ENCODE measurements at places on chromosomes 4 and X.

DNA sequence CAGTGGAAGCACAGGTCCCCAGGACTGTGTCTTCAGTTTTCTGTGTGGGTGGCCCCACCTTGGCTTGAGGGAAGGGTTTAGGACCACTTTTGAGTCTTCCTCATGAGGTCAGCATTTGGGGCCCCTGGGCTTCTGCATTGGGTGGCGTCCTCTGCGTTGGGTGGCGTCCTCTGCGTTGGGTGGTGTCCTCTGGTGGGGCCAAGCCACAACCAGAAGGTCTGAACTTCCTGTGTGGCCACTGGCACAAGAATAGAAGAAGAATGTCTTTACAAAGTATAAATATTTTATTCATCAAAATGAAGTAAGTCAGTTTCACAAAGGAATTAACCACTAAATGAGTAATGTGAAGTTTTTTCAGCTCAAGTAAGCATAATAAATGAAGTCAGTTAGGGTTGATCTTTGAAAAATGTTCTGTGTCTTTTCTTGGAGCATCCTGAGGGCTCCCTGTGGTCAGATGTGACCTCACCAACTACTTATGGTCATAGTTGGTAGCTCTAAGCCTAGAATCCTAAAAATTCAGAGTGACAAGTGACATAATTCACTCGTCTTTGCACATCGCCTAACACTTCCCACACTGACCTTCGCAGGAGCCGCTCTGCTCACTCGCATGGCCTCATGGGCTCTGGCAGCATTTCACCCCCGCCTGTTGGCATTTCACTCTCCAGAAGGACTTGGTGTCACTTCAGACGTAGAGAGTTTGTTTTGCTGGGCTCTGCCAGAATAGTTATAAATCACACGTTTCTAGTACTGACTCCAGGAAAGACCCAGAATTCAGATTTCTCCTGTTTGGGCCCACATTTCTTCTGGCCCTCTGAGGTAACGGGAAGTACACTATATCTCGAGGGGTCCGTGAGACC is 39.0 kb upstream of the HGFAC start:
- no peaks in the 10 kb centered on the region for H3K27me3 ChIP-seq
- H3K4me1 ChIP-seq: peaks cover 14% of the 10 kb centered on the region
- DNase-seq: no peak
- peaks cover 10% of the 10 kb centered on the region for H3K36me3 ChIP-seq
- no peak overlapping the region for H3K4me3 ChIP-seq
- no peak overlapping the region for H3K27ac ChIP-seq

GRCh38 chr4:7902101-7902553 is 37.5 kb downstream of the AFAP1 start:
- no peak overlapping the region for H3K27ac ChIP-seq
- no peaks in the 10 kb centered on the region for H3K36me3 ChIP-seq
- H3K4me1 ChIP-seq: peaks cover 31% of the 10 kb centered on the region
- H3K4me3 ChIP-seq: no peak overlapping the region
- no peak for DNase-seq
- H3K27me3 ChIP-seq: no peaks in the 10 kb centered on the region

- no peak overlapping the region for H3K4me3 ChIP-seq
- no peak for DNase-seq
- no peak overlapping the region for H3K27ac ChIP-seq
- no peaks in the 10 kb centered on the region for H3K36me3 ChIP-seq
These were observed 32.6 kb upstream of the CBR4 start for GRCh38 chr4:169042608-169043007.

DNA sequence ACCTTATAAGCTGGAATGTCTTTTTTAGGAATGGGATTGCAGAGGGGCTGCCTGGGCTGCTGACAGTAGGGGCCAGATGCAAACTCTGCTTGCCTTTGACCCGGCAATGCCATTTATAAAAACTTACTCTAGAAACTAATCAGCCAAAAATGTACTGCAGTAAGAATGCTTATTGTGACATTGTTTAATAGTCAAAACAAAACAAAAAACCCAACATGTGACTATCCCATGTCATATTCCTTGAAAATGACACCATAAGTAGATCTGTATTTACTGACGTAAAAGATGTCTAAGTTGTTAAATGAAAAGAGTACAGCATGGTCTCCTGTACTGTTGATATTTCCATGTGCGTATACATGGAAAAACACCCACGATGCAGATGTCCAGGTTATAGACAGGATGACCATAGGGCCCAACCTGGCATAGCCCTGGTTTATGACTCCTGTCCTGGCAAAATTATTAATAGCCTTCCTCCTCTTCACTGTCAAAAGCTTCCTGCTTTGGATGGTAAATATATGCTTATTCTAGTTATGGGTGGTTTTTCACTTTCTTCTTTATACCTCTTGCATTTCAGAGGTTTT is 138.9 kb downstream of the PTTG2 start:
- H3K4me3 ChIP-seq: no peak overlapping the region
- H3K4me1 ChIP-seq: peaks cover 32% of the 10 kb centered on the region
- H3K27me3 ChIP-seq: no peaks in the 10 kb centered on the region
- no peak for DNase-seq
- no peaks in the 10 kb centered on the region for H3K36me3 ChIP-seq

- H3K36me3 ChIP-seq: peaks cover 13% of the 10 kb centered on the region
- H3K27me3 ChIP-seq: no peaks in the 10 kb centered on the region
- H3K4me3 ChIP-seq: peak overlapping the region; percentile 62
- peak overlapping the region; percentile 62 for H3K27ac ChIP-seq
These were observed 688 bp upstream of the EVC start for GRCh38 chr4:5710065-5710960.

DNA sequence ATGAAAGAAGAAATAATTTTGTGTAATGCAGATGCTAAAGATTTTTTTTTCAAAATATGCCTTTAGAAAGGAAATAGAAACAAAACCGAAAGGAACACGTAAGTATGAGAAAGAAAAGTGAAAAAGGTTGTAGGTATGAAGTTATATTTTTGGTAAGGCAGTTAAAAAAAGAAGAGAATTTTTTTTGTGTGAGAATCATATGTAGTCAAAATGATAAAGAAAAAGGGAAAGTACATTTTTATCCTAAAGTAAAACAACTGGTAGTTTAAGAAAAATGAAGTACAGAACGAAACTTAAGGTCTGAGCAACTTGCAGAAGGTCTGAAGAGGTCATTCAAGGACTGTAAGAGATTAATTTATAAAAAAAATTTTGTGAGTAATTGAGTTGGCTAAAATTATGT is 164.0 kb upstream of the TRAM1L1 start:
- no peaks in the 10 kb centered on the region for H3K4me1 ChIP-seq
- H3K27me3 ChIP-seq: no peaks in the 10 kb centered on the region
- no peak overlapping the region for H3K4me3 ChIP-seq
- no peak for DNase-seq
- no peak overlapping the region for H3K27ac ChIP-seq
- H3K36me3 ChIP-seq: no peaks in the 10 kb centered on the region

GRCh38 chrX:44012484-44013096 is 39.4 kb upstream of the NDP start:
- peak; percentile 85 for DNase-seq
- H3K36me3 ChIP-seq: no peaks in the 10 kb centered on the region
- no peaks in the 10 kb centered on the region for H3K27me3 ChIP-seq
- H3K4me1 ChIP-seq: peaks cover 12% of the 10 kb centered on the region
- H3K27ac ChIP-seq: peak overlapping the region; percentile 29
- H3K4me3 ChIP-seq: no peak overlapping the region

DNA sequence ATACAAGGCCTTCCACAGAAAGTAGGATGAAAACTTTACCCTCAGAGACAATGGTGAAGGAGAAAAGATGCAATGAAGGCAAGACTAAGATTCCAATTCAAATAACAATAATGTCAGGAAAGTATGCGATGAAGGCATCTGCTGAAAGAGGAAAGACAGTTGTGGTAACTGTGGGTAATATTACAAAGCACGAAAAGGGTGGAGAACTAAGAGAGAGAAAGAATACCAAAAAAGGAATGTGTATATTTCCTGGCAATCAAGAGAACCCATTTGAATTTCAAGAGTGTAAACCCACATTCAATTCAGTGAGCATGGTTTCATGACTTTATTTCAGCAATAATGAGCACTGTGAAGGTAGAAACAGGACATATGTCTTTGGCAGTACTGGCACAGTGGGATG is 225.5 kb downstream of the PALLD start:
- no peak for DNase-seq
- H3K27me3 ChIP-seq: no peaks in the 10 kb centered on the region
- H3K36me3 ChIP-seq: no peaks in the 10 kb centered on the region
- H3K27ac ChIP-seq: no peak overlapping the region

DNA sequence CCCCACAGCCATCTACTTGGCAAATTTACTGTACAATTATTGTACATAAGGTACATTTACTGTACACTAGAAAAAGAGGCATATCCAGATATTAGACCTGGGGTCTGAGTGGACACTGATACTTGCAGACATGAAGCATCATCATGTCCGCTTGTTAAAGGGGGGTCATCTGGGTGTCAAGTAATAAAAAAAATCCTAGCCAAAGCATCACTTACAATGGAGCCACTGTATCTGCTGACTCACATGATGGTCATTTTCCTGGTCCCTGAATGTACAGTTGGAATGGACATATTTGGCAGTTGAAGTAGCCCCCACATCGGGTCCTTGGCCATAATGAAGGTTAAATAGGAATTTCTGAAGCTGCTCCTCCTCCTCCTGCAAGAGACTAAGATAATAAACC is 228.8 kb downstream of the THOC2 start:
- no peak overlapping the region for H3K4me3 ChIP-seq
- no peaks in the 10 kb centered on the region for H3K4me1 ChIP-seq
- DNase-seq: no peak
- no peak overlapping the region for H3K27ac ChIP-seq
- no peaks in the 10 kb centered on the region for H3K27me3 ChIP-seq

DNA sequence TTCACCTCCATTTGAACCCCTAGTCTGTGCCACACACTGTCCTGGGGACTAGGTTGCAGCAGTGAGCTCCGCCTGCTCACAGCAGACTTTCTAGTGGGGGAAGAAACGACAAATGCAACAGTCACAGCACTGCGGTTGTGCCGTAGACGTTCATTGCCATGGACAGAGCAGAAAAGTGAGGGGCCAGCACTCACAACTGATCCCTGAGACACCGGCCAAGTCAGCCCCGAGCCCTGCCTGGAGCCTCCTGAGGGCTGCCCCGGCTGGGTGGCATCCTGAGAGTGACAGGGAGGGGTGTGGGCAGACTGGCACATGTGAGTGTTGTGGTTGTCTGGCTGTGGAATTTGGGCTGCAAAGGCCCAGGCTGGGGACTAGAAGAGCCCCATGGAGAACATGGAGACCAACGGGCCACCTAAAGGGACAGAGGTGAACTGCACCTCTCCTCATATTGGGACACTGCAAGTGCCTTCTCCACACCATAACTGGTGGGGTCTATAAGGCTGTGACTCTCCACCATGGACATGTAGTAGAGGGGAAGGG is 4.6 kb downstream of the DUSP9 start:
- H3K27me3 ChIP-seq: no peaks in the 10 kb centered on the region
- no peaks in the 10 kb centered on the region for H3K36me3 ChIP-seq
- H3K27ac ChIP-seq: no peak overlapping the region

DNA sequence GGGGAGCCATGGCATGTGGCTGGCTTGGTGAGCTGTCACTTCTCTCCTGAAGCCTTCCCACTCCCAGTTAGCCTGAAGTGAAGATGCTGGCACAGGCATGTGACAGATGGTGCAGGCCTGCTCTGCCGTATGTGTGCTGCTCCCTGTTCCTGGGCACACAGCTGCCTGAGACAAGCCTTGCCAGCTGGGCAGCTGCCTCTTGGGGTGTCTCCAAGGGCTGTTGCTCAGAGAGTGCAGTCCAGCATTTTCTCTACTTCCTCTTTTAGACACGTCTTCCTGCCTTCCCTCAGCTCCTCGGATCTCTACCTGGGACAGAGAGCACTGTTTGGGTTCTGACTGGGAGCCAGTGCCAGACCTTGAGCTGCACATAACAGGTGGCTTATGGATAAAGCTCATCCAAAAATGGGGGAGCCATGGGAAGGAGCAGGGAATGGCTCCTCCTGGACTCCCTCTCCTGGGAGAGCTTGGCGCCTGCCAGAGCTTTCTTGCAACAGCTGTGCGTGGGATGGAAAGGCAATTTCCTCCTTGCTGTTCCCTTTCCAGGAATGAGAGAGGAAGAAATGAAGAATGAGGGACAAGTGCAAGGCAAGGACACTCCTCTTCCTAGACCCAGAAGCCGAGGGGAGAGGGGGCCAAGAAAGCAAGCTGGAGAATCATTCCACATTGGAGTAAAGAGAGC is 132.9 kb downstream of the MSL3 start:
- H3K27me3 ChIP-seq: no peaks in the 10 kb centered on the region
- no peak overlapping the region for H3K4me3 ChIP-seq
- no peak for DNase-seq
- H3K27ac ChIP-seq: no peak overlapping the region
- no peaks in the 10 kb centered on the region for H3K36me3 ChIP-seq

- H3K27ac ChIP-seq: peak overlapping the region; percentile 85
- H3K4me1 ChIP-seq: peaks cover 17% of the 10 kb centered on the region
- no peak for DNase-seq
- H3K36me3 ChIP-seq: peaks cover 61% of the 10 kb centered on the region
- H3K4me3 ChIP-seq: no peak overlapping the region
- no peaks in the 10 kb centered on the region for H3K27me3 ChIP-seq
These were observed 144.1 kb downstream of the SOWAHB start for GRCh38 chr4:76753814-76754213.

GRCh38 chrX:40950546-40950945 is 134.7 kb upstream of the USP9X start:
- H3K27me3 ChIP-seq: no peaks in the 10 kb centered on the region
- H3K4me3 ChIP-seq: no peak overlapping the region
- no peaks in the 10 kb centered on the region for H3K36me3 ChIP-seq
- no peak overlapping the region for H3K27ac ChIP-seq
- H3K4me1 ChIP-seq: peaks cover 2% of the 10 kb centered on the region
- DNase-seq: no peak

DNA sequence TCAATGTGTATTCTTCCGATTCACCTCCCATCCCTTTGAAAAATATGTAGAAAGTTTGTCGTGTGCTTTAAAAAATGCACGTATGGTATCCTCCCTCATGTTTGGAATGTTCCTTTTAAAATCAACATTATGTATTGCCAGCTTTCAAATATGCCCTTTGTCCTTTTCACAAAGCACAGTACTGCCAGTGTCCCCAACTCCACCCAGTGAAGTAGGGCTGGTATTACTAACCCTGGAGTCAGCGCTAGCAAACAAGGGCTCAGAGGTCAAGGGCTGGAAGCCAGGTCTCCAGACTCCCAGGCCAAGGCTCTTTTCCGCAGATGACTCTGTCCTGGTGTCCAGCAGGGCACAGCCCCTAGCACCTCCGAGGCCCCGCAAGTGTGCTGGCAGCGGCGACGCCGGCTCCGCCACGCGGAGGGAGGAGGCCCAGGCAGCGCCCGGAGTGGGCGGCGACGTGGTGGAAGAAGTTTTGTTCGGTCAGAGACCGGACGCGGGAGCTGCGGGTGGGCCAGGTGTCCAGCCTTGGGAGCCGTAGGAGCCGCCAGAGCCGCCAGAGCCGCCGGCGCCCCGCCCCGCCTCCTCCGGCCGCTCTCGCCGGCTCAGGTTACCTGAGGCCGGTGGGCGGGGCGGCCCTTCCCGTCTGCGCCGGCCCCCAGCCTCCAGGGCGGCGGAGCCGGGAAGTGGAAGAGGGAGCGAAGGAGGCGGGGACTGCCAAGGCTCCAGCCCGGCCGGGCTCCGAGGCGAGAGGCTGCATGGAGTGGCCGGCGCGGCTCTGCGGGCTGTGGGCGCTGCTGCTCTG is at the start of gene IL13RA1:
IL13RA1 (plus strand) TSS at position 720 of the 799 bp plus-strand sequence; CDS start at position 753, 33 bp downstream.
- H3K27ac ChIP-seq: peak within 1 kb of the TSS; percentile 58
- H3K4me3 ChIP-seq: peak within 1 kb of the TSS; percentile 77
- no peaks in the 10 kb centered on the region for H3K27me3 ChIP-seq
- H3K4me1 ChIP-seq: no peaks in the 10 kb centered on the region
- DNase-seq: peak; percentile 66

Data from RWPE2 (cell line).